ENCODE measurements at places on chromosomes 3 and 15. TPM values are rescaled to one million over a fixed set of nuclear protein-coding genes. Genes with fewer than 3 reads are reported as not detected.

GRCh38 chr3:40129981-40130380 is 179.5 kb upstream of the EIF1B start:
- H3K27me3 ChIP-seq: no peaks in the 10 kb centered on the region
- no peaks in the 10 kb centered on the region for H3K4me1 ChIP-seq
- DNase-seq: no peak
- no peaks in the 10 kb centered on the region for H3K36me3 ChIP-seq

DNA sequence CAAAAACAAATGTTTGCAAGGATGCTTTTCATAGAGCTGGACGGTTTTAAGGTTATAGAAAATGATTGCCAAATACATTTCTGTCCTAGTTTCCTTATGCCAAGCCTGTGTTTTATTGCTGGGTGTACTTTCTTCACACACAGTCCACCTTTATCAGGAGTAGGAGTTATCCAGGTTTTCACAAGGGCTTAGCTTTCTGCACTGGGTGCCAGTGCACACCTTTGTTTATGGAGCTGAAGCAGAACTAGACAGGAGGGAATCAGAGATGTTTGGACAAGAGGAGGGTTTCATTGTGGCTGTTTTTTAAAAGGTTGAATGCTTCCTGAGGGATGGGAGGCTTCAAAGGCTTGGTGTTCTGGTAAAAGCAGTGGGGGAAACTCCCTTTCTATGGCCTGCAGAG is 29.5 kb upstream of the FAM3D start:
- no peak for DNase-seq
- H3K27me3 ChIP-seq: no peaks in the 10 kb centered on the region
- no peak overlapping the region for H3K27ac ChIP-seq

DNA sequence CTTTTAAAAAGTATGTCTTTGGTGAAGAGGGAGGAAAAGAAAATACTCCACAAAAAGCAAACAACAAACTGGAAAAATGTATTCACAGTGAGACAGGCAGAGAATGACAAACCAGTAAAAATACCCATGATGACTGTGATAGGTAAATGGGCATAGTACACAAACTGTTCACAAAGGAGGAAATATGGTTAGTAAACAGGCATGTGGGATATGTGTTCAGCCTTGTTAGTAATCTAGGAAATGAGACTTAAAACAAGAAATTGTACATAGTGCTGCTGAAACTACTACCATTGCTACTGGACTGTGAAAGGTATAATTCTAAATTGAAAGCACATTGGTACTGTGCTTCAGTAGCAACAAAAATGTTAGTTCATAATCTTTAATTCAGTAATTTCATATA is 50.1 kb downstream of the UBE2E2 start:
- H3K4me1 ChIP-seq: no peaks in the 10 kb centered on the region
- no peak overlapping the region for H3K27ac ChIP-seq
- no peaks in the 10 kb centered on the region for H3K36me3 ChIP-seq
- H3K4me3 ChIP-seq: no peak overlapping the region
- no peak for DNase-seq

ZNF619 gene
- 5.3 TPM for total RNA-seq

GRCh38 chr3:123679712-123680386 is 95.0 kb upstream of the HACD2 start:
- H3K4me3 ChIP-seq: no peak overlapping the region
- H3K27me3 ChIP-seq: peaks cover 4% of the 10 kb centered on the region
- H3K4me1 ChIP-seq: no peaks in the 10 kb centered on the region
- no peaks in the 10 kb centered on the region for H3K36me3 ChIP-seq
- DNase-seq: no peak
- H3K27ac ChIP-seq: no peak overlapping the region

- H3K4me3 ChIP-seq: no peak overlapping the region
- H3K27ac ChIP-seq: no peak overlapping the region
- no peak for DNase-seq
- H3K36me3 ChIP-seq: no peaks in the 10 kb centered on the region
Measured at GRCh38 chr15:57223887-57224286, 152.4 kb upstream of the CGNL1 start.

FSD2 gene
- total RNA-seq: not detected

DNA sequence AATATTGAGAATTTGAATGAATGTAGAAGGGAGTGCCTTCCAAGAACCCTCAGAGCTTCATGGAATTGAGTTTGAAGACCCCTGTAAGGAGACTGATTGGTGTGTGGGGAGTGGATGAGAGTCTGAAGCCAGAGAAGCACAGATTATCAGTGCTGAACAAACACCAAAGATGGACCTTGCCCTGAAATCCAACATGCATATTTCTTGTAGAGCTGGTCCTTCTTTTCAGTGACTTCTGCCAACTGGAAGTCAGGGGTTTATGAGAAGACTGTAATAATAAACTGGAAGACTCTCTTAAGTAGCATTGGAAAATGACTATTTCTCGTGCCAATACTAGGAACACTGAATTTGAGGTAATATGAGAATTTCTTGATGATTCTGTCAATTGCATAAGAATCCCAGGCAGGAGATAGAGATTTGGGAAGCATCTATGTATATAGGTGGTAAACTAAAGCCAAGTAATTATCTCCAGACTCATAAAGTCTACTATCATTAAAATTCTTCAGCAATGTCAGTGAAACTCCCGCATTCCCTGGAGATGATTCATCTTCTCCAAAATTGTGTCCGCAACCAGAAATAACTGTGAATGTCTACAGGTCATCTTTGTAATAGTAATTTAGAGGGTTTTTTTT is 213.8 kb downstream of the IL5RA start:
- no peaks in the 10 kb centered on the region for H3K4me1 ChIP-seq
- DNase-seq: no peak
- H3K36me3 ChIP-seq: no peaks in the 10 kb centered on the region
- H3K4me3 ChIP-seq: no peak overlapping the region

- peak overlapping the region; percentile 16 for H3K27ac ChIP-seq
- H3K4me1 ChIP-seq: peaks cover 24% of the 10 kb centered on the region
- peak; percentile 53 for DNase-seq
- no peaks in the 10 kb centered on the region for H3K27me3 ChIP-seq
- no peaks in the 10 kb centered on the region for H3K36me3 ChIP-seq
- no peak overlapping the region for H3K4me3 ChIP-seq
Measured at GRCh38 chr3:151209654-151210053, 6.6 kb upstream of the GPR171 start.

- DNase-seq: no peak
- no peak overlapping the region for H3K27ac ChIP-seq
- H3K36me3 ChIP-seq: no peaks in the 10 kb centered on the region
- peaks cover 34% of the 10 kb centered on the region for H3K4me1 ChIP-seq
Measured at GRCh38 chr15:62051166-62051565, 9.1 kb downstream of the VPS13C start.

GRCh38 chr15:48324949-48325348 is 6.3 kb upstream of the DUT start:
- H3K27ac ChIP-seq: no peak overlapping the region
- no peaks in the 10 kb centered on the region for H3K4me1 ChIP-seq
- H3K27me3 ChIP-seq: no peaks in the 10 kb centered on the region

DNA sequence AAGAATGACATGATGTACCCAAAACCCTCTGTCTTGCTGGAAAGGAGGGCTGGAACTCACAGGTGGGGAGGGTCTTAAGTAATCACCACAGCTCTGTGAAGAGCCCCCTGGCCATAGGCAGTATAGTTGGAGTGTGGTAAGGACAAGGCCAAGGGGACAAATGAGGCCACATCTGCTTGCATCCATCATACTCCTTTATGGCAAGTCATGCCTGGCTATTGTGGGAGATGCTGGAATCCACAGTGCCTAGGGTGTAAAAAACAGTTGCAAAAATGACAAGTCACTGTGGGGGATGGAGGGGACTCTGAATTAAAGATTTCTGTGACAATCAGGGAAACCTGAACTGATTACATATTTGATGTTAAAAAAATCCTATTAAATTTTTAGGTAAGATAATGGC is 258.5 kb downstream of the KCNMB2 start:
- H3K36me3 ChIP-seq: no peaks in the 10 kb centered on the region
- no peaks in the 10 kb centered on the region for H3K27me3 ChIP-seq
- H3K4me1 ChIP-seq: no peaks in the 10 kb centered on the region
- H3K27ac ChIP-seq: no peak overlapping the region

PPP1R2 gene
- 169 TPM for total RNA-seq

DNA sequence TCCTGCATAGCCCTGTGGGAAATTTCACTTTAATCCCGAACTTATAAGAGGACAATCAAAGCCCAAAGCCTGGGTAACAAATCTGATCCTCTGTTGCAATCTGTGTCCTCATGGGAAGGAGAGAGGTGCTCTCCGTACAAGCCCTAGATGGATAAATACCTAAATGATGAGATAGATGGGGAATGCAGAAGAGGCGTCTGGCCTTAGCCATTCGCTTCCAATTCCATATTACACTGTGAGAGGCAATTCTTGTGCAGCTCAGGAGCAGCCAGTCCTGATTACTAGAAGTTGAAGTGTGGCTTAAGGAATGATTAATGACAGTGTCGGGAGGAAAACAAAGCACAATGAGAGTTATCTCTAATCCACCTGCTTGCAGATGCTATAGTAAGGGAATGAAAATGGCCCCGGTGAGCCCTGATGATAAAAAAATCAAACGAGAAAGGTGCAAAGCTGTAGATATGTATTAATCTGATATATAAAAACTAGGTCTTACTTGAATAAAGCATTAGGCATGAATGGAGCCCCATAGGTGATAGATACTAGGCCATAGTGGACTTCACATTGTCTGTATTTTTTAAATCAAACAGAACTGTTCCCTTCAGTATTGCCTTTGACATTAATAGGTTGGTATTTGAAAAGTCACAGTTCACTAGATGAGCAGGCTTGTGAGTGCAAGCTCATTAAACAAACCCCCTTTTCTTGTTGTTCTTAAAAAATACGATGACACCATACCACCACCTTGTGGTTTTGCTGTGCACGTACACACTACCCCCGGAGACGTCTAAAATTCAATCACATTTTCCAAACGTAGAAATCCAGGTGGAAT is 54.2 kb upstream of the TMCO5A start:
- H3K27ac ChIP-seq: no peak overlapping the region
- no peaks in the 10 kb centered on the region for H3K4me1 ChIP-seq

DNA sequence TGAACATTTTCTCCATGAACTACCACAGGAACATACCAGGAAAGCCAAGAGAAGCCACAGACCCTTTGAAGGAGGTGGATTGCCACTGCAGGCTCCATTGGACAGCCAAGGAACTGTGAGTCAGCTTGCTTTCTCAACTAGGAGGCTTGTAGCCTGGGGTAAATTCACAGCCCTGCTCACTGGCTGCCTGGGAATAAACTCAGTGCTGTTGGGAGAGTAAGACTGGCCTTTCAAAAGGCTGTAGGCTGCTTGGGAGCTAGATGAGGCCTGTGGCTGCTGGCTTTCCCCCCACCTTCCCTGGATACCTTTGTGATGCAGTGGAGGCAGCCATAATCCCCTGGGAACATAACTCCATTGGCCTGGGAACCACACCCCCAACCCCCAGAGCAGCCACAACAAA is 223.5 kb upstream of the RBMS3 start:
- no peak overlapping the region for H3K27ac ChIP-seq
- H3K27me3 ChIP-seq: no peaks in the 10 kb centered on the region
- no peaks in the 10 kb centered on the region for H3K36me3 ChIP-seq
- H3K4me1 ChIP-seq: no peaks in the 10 kb centered on the region

GRCh38 chr3:38644016-38644661 is 5.3 kb downstream of the SCN5A start:
- H3K27ac ChIP-seq: no peak overlapping the region
- H3K36me3 ChIP-seq: no peaks in the 10 kb centered on the region
- H3K4me1 ChIP-seq: peaks cover 6% of the 10 kb centered on the region
- H3K27me3 ChIP-seq: peaks cover 12% of the 10 kb centered on the region
- H3K4me3 ChIP-seq: no peak overlapping the region

NR2F2 gene
- total RNA-seq: not detected

DNA sequence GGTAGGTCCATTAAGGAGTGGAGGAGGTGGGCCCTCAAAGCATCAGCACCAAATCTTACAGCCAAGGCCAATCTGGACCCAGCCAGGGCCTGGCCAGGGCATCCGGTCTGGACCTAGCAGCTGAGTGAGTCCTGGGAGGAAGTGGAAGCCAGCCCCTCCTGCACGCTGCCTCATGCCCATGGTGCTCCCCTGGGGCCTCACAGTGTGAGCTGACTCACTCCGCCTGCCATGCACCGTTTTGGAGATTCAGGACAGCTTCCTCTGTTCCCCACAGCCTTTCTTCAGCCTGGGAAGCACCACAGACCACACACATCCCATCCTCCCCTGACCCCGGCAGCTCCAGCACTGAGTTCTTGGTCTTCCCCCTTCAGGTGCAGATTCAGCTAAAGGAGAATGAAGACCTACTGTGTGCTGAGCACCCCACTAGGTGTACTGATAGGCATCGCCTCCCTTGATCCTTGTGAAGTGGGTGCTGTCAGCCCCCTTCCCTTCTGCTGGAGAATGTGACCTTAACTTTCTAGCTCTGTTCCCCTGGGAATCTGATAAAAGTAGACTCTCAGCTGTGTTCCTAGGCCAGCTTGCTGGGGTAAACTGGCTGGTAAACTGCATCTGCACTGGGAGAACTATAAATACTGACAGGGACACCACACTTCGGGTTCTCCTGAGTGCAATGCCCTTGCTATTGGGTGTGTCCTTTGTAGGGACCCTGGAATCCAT is 36.8 kb upstream of the SEC13 start:
- peaks cover 4% of the 10 kb centered on the region for H3K4me1 ChIP-seq
- no peaks in the 10 kb centered on the region for H3K27me3 ChIP-seq
- H3K4me3 ChIP-seq: no peak overlapping the region
- no peaks in the 10 kb centered on the region for H3K36me3 ChIP-seq

- no peaks in the 10 kb centered on the region for H3K4me1 ChIP-seq
- no peak overlapping the region for H3K4me3 ChIP-seq
- DNase-seq: no peak
- peaks cover 1% of the 10 kb centered on the region for H3K27me3 ChIP-seq
- H3K27ac ChIP-seq: no peak overlapping the region
Measured at GRCh38 chr3:122231465-122232157, 48.1 kb downstream of the CASR start.

DNA sequence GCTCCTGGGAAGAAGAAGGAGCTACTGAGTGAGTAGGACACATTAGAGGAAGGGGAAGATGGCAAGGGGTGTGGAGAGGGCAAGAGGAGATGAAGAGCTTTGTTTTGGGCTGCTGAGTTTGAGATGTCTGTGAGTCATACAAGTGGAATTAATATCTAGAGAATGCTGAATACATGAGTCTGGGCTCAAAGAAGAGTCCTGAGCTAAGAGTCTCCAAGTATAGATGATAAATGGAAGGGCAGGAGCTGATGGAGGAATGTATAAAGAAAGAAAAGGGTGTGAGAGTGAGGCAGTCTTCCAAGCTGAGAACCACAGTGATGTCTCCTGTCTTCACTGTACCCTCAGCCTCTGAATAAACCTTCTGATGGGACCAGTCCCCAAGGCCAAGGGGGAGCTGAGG is 205.5 kb upstream of the MRPL3 start:
- H3K36me3 ChIP-seq: no peaks in the 10 kb centered on the region
- H3K4me3 ChIP-seq: no peak overlapping the region
- peaks cover 4% of the 10 kb centered on the region for H3K27me3 ChIP-seq
- no peak overlapping the region for H3K27ac ChIP-seq
- no peak for DNase-seq
- no peaks in the 10 kb centered on the region for H3K4me1 ChIP-seq

PROS1 gene
- 0.81 TPM for total RNA-seq

DNA sequence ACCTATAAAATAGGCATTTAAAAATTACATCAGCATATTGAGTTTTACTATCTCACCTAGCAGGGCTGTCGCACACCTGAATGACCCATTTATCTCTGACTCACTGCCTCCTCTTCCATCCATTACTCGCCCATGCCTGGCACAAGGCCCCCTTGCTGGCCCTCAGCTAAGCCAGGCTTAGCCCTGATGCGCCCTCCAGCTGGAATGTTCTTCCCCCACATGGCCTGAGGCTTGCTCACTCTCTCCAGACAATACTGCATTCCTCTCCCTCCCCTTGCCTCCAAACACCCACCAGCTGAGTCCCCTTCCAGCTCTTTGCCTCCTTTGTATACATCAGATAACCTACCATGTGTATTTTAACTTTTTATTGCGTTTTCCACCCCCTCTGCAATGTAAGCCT is 7.2 kb downstream of the SH3BP5 start:
- DNase-seq: no peak
- H3K27ac ChIP-seq: no peak overlapping the region
- no peak overlapping the region for H3K4me3 ChIP-seq
- H3K27me3 ChIP-seq: no peaks in the 10 kb centered on the region
- H3K4me1 ChIP-seq: peaks cover 55% of the 10 kb centered on the region
- H3K36me3 ChIP-seq: peaks cover 46% of the 10 kb centered on the region
